ENCODE measurements at places on chromosomes 6 and 20.

DNA sequence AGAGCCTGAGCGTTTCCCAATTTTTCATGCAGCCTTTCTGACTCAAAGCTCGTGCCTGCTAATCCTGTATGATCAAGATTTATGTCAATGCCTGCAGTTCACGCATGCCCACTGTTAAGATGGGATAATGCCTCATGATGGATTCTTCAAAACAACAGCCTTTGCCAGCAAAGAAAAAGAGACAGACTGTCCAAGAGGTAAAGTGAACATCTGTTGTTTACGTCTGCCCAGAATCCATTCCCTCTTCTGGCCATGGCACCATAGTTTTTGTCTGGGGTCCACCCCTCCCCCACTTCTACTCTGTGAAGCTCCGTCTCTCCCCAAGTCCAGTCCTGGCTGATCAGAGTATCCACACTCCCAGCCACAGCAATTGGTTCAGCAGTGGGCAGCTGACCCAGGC lies 91.9 kb upstream of the EYA2 start:
- H3K36me3 ChIP-seq, result no peaks in the 10 kb centered on the region
- no peak overlapping the region for H3K27ac ChIP-seq
- H3K4me1 ChIP-seq, result no peaks in the 10 kb centered on the region
- DNase-seq, result no peak
- H3K27me3 ChIP-seq, result no peaks in the 10 kb centered on the region

GRCh38 chr6:109263873-109264700 lies 118.2 kb downstream of the CD164 start:
- no peaks in the 10 kb centered on the region for H3K4me1 ChIP-seq
- no peak for DNase-seq
- no peak overlapping the region for H3K27ac ChIP-seq
- H3K4me3 ChIP-seq, result no peak overlapping the region
- H3K27me3 ChIP-seq, result no peaks in the 10 kb centered on the region

DNA sequence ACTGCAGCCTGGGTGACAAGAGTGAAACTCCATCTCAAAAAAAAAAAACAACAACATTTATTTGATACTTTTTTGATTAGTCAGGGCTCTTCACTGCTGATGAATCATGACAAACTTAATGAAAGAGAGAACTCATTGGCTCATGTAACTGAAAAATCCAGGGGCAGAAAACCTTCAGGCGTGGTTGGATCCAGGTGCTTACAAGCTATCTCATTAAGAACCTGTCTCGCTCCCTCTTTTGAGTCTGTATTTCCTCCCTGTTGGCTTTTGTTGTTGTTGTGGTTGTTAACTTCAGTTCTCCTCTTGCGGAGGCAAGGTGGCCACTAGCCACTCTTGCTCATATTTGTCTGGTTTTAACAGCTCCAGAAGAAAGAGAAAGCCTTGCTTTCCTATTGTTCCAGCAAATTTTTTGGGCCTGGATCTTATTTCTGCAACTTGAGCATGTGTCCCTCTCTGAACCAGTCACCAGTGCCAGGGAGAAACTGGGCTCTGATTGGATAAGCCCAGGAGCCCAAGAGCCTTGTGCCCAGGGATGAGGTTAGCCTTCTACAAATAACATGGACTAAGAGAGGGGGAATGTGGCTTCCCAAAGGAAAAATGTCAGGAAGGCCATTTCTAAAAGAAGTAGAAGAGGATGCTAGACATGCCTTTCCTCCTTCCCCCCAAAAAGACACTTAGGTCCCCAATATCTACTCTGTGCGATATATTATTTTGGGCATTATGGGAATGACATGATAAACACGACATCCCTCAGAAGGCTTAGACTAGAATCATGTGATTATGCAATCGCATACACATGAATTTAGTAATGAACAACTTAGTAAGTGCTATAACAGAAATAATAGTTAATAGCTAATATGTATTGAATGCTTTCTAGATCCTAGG lies 64.5 kb downstream of the PHACTR2 start:
- no peaks in the 10 kb centered on the region for H3K27me3 ChIP-seq
- no peak overlapping the region for H3K4me3 ChIP-seq
- H3K27ac ChIP-seq, result no peak overlapping the region
- DNase-seq, result no peak
- no peaks in the 10 kb centered on the region for H3K4me1 ChIP-seq

DNA sequence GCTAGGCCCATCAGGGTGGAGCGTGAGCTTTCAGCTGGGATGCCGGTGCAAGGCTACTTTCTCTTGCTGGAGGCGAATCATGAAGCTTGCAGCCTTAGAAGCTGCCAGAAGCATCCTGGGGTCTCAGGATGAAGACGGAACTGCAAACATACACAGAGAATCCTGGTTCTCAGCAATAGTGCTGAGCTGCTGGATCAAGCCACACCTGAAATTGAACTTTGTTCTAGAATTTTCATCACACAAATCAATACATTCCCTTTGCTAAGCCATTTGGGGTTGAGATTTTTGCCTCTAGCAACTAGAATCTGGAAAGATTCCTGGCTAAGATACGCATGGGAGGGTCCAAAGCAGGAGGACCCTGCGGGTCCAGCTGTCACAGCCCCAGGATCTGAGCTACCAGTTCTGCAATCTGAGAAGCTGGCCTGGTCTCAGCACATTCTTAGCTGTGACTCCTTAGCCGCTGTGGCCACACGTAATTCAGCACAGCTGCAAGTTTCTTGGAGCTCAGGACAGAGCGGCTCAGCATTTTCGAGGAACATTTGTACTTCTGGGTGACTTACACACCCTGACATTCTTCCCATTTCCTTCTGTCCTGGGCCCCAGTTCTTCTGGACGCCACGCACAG lies 6.6 kb upstream of the ARFGAP1 start:
- no peak overlapping the region for H3K4me3 ChIP-seq
- H3K4me1 ChIP-seq, result no peaks in the 10 kb centered on the region
- no peak overlapping the region for H3K27ac ChIP-seq
- no peaks in the 10 kb centered on the region for H3K36me3 ChIP-seq
- no peak for DNase-seq

DNA sequence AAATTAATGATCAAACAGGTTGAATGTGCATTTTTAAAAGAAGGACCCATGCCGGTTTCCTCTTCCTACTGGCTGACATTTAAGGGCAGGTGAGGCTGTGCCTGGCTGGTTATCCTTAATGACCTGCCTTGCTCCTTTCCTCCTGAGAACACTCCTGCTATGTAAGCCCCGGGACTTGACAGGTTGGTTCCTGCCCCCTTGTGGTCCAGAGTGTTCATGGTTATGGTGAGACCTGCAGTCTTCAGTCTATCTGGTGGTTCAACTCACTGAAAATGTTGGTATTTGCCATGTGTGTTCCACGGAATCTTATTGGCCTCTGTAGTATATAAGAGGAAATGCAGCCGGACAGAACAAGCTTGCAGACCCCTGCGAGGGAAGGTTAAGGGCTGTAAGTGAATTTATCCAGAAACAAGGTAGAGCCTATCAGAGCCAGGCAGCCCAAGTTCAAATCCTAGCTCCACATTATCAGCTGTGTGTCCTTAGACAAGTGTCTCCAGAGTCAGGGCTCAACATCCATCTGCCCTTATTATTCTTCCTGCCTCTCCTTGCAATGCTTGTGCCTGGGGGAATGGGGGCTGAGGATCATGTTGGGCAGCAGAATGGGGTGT lies 5.2 kb upstream of the BPIFA3 start:
- H3K4me1 ChIP-seq, result no peaks in the 10 kb centered on the region
- H3K36me3 ChIP-seq, result no peaks in the 10 kb centered on the region
- H3K4me3 ChIP-seq, result no peak overlapping the region
- no peak for DNase-seq
- H3K27ac ChIP-seq, result no peak overlapping the region
- H3K27me3 ChIP-seq, result no peaks in the 10 kb centered on the region

- no peak for DNase-seq
- no peaks in the 10 kb centered on the region for H3K27me3 ChIP-seq
- no peaks in the 10 kb centered on the region for H3K4me1 ChIP-seq
- H3K4me3 ChIP-seq, result no peak overlapping the region
- no peaks in the 10 kb centered on the region for H3K36me3 ChIP-seq
These were observed 542.4 kb upstream of the BTBD3 start for GRCh38 chr20:11375335-11375734.

DNA sequence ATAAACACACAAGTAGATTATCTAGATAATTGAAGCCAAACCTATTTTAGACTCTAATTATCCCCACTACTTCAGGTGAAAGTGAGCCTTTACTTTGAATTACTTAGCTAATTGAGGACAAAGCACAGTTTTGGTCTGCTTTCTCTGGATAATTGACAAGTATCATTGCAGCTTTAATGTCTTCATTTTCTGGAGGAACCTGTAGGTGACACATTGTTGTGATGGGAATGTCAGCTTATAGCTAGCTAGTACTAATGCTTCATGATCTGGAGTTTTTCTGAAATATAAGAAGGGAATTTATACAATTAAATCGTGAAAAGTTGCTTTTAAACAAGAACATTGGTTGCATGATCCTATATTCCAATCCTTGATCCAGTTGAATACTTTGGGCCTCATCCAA lies 319.3 kb upstream of the CITED2 start:
- no peaks in the 10 kb centered on the region for H3K36me3 ChIP-seq
- no peak overlapping the region for H3K27ac ChIP-seq
- DNase-seq, result no peak
- H3K4me1 ChIP-seq, result no peaks in the 10 kb centered on the region
- no peak overlapping the region for H3K4me3 ChIP-seq
- no peaks in the 10 kb centered on the region for H3K27me3 ChIP-seq

GRCh38 chr6:112298816-112299281 lies 44.5 kb upstream of the LAMA4 start:
- H3K36me3 ChIP-seq, result no peaks in the 10 kb centered on the region
- no peaks in the 10 kb centered on the region for H3K4me1 ChIP-seq
- H3K4me3 ChIP-seq, result no peak overlapping the region

- no peak overlapping the region for H3K27ac ChIP-seq
- no peaks in the 10 kb centered on the region for H3K27me3 ChIP-seq
- H3K36me3 ChIP-seq, result no peaks in the 10 kb centered on the region
These were observed 212.3 kb upstream of the MYLIP start for GRCh38 chr6:15916581-15916980.

DNA sequence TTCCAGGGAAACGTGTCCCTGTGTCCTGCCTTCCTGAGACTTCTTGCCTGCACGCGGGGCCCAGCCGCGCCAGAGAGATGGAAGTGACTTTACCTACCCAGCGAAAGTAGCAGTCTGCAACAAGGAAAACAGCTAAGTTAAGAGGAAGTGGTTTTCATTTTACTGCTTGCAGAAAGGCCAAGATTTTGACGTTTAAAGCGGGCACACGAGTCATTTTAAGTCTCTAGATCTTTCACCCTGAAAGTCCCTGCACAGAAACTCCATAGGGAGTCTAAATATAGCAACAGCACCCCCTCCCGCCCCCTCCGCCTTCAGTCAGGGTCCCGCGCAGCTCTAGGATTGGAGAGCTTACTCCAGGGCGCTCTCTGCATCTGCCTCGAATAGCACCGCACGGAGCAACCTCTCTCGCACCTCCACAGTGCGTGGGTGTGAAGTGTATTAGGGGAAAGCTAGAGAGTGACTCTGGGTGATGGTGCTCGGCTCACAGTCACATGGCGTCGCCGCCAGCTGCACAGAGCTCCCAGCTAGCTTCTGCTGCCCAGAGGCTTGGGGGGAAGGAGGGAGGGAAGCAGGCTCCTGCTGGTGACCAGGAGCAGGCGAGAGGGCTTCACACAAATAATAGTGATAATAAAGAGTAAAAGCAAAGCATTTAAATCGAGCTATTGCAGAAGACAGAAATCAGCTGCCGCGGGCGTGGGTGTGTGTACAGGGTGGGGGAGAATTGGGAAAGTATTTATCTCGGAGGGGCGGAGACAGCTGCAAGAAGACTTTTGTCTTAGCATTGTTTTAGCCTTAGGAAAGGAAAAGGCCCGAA lies 1.8 kb upstream of the KCNQ5 start:
- no peaks in the 10 kb centered on the region for H3K4me1 ChIP-seq
- no peak for DNase-seq
- peak overlapping the region; percentile 44 for H3K4me3 ChIP-seq
- no peak overlapping the region for H3K27ac ChIP-seq

DNA sequence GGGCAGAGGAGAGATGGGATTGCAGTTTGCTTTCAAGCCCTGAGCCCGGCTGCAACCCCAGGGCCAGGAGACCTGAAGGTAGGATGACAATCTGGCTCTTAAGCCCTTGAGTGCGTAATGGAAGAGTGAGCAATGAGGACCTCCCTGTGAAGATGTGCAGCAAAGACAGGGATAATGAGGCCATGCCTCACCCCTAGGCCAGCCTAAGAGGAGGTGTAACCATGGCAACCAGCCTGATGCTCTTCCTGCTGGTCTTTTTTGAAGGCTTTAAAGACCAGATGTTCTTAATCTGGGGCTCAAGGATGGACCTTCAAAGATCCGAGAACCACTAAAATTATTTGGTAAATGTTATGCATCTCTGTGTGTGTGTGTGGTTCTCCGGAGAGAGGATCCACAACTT lies 8.2 kb downstream of the ARHGAP40 start:
- H3K27ac ChIP-seq, result no peak overlapping the region
- no peak overlapping the region for H3K4me3 ChIP-seq
- DNase-seq, result no peak
- H3K36me3 ChIP-seq, result no peaks in the 10 kb centered on the region
- no peaks in the 10 kb centered on the region for H3K27me3 ChIP-seq

GRCh38 chr6:35751594-35751993 lies 14.8 kb downstream of the ARMC12 start:
- H3K4me3 ChIP-seq, result no peak overlapping the region
- H3K36me3 ChIP-seq, result no peaks in the 10 kb centered on the region
- no peaks in the 10 kb centered on the region for H3K27me3 ChIP-seq
- H3K4me1 ChIP-seq, result no peaks in the 10 kb centered on the region
- DNase-seq, result no peak
- no peak overlapping the region for H3K27ac ChIP-seq

DNA sequence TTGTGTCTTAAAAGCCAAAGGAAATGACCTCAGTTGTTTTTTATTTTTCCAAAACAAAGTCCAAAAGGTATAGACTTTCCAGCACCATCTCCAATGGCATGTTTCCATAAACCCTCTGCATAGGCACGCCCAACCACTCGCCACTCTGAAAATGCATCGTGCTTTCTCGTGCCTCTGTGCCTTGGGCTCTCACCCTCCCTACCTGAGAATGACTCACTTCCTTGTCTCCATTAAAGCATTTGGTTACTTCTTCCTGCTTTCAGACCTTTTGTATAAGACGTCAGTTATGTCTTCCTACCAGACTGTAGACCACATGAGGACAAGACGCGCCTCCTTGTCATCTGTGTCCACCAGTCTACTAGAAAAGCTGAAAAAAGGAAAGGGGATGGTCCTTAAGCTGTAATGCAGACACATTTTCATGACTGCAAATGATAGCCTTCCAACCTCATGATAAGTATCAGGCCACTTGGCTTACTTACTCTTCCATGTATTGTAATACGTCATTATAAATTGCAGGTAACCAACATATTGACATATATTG lies 61.2 kb upstream of the CDYL start:
- H3K4me1 ChIP-seq, result no peaks in the 10 kb centered on the region
- no peak overlapping the region for H3K4me3 ChIP-seq
- H3K27me3 ChIP-seq, result no peaks in the 10 kb centered on the region
- DNase-seq, result no peak
- H3K36me3 ChIP-seq, result no peaks in the 10 kb centered on the region

DNA sequence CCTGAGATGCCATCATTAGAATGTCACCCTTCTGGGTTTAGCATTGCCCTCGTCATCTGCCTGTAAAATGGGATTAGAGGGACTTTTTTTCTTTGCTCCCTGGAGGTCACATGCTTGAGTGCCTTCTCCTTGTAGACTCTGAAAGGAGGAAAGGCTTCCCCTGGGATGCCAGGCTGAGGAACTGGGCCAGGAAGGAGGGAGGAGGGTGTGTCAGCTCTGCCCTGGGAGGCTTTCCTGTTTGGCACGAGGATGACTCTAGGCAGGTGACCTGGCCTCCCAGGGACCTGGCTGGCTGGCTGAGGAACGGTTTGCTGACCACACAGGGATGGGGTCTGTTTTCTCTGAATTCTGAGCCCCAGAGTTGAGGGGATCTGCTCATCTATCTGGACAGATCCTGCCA lies 137.9 kb upstream of the RNF24 start:
- peak overlapping the region; percentile 60 for H3K27ac ChIP-seq
- DNase-seq, result no peak
- no peaks in the 10 kb centered on the region for H3K4me1 ChIP-seq
- H3K27me3 ChIP-seq, result no peaks in the 10 kb centered on the region
- no peak overlapping the region for H3K4me3 ChIP-seq

Data from tibial nerve (tissue), 4 donors.